ENCODE measurements at places on chromosomes 3 and 15.

- no peak for DNase-seq
Measured at GRCh38 chr3:114873591-114873990, 273.5 kb downstream of the ZBTB20 start.

- DNase-seq, result no peak
Measured at GRCh38 chr3:67016522-67017080, 18.5 kb downstream of the KBTBD8 start.

DNA sequence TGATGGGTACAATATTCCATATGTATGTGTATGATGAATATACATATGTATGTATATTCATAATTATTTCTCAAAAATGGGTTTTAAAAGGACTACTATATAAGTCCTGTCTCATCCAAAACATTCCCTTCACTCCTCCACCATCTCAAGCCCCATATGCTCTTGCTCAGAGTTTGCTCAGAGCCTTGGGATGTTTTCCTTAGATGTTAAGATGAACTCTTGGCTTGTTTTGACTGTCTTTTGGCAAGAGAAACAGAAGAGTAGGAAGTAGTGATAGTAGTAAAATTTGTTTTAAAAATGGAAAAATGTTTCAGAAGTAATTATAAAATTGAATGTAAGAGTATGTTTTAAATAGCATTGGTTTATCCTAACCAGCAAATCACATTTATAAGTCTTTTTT is 6.2 kb upstream of the EPHA3 start:
- no peak for DNase-seq

DNA sequence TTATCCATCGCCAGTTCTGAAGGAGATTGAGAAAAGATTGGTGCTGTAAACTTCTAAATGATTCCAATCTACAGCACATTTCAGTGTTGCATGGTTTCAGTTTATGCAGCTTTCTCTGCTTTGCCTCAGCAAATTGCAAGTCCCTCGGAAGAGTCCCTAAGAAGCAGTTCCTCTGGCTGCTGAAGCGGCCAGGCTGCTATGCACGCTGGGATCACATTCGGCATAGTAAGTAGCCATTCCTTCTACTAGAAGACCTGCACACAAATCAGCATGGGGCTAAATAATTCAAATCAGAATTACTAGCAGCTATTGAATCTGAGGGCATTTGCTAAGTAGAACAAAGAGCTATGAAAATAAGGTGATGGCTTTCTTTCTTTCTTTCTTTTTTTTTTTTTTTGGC is 769.5 kb downstream of the AGBL1 start:
- DNase-seq, result no peak

GRCh38 chr3:69740103-69741021 is 1.1 kb downstream of the MITF start:
- no peak for DNase-seq

DNA sequence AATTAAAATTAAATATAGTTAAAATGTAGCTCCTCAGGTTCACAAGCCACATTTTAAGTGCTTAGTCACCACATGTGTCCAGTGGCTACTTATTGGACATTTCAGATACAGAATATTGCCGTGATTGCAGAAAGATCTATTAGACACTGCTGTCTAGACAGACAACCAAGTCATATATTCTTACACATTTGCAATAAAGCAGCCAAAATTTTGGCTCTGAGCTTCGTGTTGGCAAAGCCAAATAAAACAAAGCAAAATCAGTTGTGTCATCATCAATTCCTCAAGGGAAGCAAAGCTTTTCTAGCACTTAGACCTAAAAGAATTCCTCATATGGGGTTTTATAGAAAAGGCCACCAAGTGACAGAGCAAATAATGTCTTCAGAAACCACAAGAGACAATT is 193.1 kb upstream of the LPP start:
- DNase-seq, result no peak

DNA sequence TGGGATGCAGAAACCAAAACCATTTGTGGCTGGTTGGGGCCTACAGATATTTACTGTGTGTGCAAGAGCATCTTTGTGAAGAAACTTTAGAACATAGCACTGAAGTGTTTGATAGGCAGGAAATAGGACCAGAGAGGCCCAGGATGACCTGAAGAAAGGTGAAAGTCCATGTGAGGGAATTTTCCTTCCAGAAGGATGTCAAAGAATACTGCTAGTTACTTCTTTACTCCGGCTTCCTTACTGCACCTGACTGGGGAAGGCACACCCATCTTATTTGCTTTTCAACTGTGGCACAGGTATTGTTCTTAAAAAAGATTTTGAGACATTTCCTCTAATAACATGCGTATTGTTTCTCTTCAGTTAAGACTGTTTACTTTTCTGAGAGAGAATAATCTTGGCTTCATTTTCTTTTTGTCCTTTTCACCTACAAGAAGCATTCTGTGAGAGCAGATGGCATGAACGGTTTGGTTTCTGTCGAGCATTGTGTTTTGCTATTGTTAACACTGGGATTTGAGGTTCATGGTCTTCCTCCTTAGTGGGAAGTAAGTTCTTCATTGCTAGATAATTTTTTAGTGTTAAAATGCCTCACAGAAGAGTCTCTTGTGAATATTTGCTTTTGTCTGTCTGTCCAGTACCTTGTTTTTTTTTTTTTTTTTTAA is 71.5 kb downstream of the SLCO3A1 start:
- no peak for DNase-seq

DNA sequence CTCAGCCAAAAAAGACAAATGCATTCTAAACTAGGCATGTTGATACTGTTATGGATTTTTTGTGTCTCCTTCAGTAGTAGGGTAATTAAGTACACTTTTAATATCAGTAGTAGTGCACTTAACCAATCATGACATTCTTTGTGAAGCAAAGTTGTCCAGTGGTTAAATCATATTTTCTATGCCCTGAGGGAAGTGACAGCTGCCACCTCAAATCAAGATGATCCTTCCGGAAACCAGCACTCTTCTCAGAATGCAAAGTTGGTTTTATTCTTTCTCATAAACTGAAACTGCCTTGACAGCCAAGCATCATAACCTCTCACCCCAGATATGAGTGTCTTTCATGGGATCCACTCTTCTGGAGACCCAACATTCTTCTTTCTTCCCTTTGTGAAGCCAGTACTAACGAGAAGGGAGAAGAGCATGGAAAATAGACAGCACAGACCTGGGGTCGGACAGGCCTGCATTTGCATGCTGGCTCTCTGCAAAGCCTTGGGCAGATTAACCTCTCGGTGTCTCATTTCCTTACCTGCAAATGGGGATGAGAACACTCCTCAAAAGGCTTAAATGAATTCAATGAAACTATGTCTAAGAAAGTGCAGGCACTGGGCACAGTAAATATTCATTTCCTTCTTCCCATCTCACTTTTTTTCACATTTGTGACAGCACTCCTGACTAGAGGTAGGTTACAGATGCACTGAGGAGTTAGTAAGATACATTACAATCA is 13.2 kb downstream of the AAGAB start:
- no peak for DNase-seq

GRCh38 chr15:43134157-43134635 is 810 bp downstream of the TMEM62 start:
- no peak for DNase-seq

DNA sequence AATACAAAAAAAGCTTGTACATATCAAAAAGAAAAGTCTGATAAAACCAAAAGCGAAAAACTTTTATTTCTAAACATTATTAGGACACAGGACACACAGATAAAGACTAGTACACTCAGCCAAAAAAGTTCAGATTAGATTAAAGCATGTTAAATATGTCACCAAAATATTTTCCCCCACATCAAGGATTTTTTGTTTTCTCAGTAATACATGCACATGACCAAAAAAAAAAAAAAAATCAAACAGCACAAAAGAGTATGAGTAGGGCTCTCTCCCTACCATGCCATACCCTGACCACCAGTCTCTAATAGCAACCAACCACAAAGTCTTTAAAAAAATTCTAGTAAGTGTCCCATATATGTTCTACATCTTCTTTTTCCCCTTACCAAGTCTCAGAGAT is 77.4 kb downstream of the LRRFIP2 start:
- DNase-seq, result no peak

Data from RCC 7860 (cell line).